Head of caudate nucleus (tissue), 42 donors: ENCODE measurements at places on chromosomes 7 and 10.

DNA sequence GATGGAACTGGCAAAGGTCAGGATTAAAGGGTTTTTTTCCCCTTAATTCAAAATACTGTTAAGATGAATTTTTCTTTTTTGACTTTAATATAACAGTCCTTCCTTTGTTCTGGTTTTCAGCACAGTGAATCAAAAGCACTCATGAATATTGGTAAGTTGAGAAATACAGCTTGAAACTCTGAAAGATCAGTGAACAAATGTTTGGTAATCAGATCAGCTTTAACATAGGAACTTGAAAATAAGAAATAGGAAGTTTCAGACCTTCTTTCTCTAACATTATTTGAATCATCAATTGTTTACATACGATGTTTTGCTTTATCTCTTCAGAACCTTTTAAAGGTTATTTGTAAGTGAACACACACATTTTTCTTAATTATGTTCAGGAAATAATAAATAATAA, 90.5 kb downstream of the SGMS1 start:
- no peak for DNase-seq

DNA sequence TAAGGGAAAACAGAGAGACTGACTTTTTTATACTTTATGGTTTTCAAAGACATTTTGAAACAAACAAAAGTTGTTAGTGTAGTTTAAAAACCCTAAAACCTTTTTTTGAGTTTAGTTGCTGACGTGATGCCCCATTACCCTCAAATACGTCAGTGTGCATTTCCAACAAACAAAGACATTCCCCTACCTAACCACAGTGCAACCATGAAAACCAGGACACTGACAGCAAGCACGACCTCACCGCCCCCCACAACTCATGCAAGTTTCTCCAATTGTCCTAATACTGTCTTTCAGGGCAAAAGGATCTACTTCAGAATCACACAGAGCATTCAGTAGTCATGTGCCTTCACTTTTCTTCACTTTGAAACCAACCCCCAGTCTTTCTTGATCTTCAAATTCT, 75.0 kb downstream of the WNT2 start:
- DNase-seq = no peak

DNA sequence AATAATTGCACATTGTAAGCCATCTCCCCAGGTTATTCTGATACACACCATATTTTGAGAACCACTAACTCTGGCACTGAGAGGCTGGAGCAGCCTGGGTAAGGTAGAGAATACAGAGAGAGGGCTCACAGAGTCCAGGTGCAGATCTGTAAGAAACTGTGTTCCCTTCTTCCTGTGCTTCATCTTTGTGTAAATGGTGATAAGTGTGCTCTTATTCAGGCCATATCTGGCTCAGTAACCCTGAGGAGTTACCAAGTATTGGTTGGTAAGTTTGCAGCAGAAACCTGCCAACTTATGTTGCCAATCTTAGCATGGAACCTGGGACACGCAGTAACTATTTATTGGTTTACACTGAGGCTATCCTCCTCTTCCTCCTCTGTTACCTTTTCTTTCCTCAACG, 16.2 kb upstream of the ICA1 start:
- no peak for DNase-seq

DNA sequence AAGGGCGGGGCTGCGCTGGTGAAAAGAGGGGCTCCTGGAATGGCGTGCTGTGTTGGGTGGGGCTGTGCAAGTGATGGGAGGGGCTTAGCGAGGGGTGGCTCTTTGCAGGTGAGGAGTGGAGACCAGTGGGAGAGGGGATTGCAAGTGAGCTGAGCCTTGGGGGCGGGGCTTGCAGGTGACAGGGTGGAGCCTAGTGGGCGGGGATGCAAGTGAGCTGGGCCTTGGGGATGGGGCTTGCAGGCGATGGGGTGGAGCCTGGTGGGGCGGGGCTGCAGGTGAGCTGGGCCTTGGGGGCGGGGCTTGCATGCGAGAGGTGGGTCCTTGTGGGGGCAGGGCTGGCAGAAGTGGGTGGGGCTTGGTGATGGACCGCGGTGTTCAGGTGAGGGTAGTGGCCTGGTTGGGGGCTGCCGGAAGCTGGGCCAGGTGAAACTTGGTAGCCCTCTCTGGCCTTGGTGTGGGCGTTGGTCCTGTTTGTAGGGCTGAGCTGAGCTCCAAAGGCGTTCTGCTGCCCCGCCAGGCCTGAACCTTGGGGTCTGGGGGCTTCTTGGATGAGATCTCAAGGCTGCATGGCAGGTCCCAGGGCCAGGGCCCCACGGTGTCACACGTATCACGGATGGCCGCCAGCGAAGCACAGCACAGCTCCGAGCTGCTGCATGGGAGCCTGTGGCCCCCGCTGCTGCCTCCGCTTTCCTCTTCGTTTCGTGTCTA, 743 bp upstream of the PITRM1 start:
- DNase-seq = no peak

GRCh38 chr7:155021699-155022145, 18.8 kb upstream of the PAXIP1 start:
- no peak for DNase-seq

- DNase-seq = no peak
These were observed 84.5 kb downstream of the CUX1 start for GRCh38 chr7:101901661-101902491.

- no peak for DNase-seq
These were observed 882 bp upstream of the GAL3ST4 start for GRCh38 chr7:100169147-100169850.

DNA sequence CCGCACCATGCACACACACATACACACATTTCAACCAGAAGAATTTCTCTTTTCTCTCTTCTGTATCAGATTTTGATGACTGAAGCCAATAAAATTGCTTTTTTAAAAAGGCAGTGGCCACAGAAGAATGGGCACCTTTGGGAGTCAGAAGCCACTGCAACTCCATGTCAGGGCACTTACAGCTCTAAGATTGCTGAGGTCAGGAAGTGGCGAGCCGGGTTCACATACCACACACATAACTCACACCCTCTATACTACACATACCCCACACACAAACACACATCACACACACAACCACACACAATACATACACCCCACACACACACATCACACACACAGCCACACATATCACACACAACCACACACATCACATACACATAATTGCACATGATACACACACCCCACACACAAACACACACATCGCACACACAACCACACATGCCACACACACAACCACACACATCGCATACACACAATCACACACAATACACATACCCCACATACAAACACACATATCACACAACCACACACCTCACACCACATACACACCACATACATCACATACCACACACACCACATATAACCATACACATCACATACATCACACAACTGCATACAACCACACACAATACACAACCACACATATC, 31.2 kb downstream of the GPRIN2 start:
- no peak for DNase-seq

DNA sequence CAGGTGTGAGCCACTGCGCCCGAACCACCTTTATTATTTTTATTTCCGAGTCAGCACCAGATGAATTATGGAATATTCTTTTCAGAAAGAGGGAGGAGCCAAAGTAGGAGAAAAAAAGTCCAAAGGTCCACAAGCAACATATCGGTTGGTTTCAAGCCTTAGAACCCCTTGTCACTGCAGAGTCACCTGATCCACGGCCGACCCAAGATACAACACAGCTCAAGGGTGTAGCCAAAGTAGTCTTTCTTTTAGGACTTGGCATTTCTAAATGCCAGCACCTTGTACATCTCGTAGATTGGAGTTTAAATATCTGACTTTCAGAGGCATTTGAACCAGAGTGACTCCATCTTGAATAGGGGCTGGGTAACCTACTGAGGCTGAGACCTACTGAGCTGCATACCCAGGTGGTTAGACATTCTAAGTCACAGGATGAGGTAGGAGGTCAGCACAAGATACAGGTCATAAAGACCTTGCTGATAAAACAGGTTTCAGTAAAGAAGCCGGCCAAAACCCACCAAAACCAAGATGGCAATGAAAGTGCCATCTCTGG, 113.9 kb upstream of the ANLN start:
- no peak for DNase-seq

DNA sequence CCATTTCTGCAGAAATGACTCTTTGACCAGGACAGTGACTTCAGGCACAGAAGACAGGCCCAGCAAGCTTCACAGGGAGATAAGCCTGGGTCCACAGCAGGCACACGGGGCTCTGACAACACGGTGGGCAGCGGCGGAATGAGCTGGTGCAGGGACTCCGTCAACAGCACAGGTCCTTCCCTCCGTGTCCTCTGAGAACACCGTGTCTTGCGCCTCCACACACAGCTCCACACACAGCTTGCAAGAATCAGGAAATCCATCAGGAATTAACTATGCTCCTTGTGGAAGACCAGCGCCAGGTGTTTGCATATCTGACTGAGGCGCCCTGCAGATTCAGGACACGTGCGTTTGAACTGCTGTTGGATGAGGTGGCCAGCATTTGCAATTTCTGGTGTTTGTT, 39.6 kb downstream of the TCERG1L start:
- no peak for DNase-seq

GRCh38 chr10:122710576-122710975, 10.9 kb upstream of the C10orf120 start:
- DNase-seq = no peak

DNA sequence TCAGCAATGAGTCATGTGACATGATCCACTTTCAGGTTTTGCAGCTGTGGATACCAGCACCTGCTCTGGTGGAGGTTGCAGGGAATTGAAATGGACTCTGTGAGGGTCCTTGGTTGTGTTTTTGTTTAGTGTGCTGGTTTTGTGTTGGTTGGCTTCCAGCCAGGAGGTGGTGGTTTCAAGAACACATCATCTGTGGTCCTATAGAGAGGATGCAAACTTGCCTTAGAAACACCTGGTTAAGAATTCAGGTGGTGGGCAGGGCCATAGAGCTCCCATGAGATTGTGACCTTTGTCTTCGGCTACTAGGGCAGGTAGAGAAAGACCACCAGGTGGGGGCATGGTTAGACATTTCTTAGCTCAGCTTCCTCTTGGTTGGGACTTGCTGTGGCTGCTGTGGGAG, 59.2 kb upstream of the CYP2C9 start:
- DNase-seq = no peak

- no peak for DNase-seq
These were observed 47.0 kb downstream of the SPAM1 start for GRCh38 chr7:123972045-123972444.

- DNase-seq = no peak
These were observed 642 bp downstream of the STK32C start for GRCh38 chr10:132306864-132307751.

DNA sequence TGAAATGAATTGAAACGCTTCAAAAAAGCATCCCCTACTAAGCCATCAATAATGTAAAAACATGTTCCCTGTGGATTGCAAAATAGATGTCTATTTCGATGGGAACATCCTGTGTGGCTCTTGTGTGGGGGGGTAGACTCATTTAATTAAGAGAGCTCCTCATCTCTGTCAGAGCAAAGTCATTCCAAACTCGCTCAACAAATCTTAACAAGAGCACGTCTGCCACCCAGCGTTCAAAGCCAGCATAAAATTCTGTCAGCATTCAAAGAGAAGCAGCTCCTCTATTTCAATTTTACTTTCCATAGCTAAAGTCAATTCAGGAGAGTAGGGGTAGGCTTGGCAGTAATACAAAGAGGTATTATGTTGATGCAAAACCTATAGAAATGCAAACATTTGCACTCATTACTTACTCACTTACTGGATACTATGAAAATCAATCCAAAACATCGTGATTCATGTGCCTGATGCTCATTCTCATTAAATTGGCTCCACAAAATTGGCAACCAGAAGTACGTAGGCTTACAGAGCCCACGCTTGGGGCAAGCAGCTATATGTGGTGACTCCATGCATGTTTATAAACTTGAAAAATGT, 114.9 kb downstream of the IPMK start:
- DNase-seq = peak; percentile 61

GRCh38 chr7:31603046-31603445, 84.0 kb upstream of the PPP1R17 start:
- no peak for DNase-seq

- DNase-seq = no peak
These were observed 81.3 kb downstream of the GLI3 start for GRCh38 chr7:42155584-42156290.

GRCh38 chr7:117827862-117828261, 45.4 kb downstream of the CTTNBP2 start:
- no peak for DNase-seq

GRCh38 chr10:45374350-45375052, 485 bp downstream of the ALOX5 start:
- DNase-seq = no peak

DNA sequence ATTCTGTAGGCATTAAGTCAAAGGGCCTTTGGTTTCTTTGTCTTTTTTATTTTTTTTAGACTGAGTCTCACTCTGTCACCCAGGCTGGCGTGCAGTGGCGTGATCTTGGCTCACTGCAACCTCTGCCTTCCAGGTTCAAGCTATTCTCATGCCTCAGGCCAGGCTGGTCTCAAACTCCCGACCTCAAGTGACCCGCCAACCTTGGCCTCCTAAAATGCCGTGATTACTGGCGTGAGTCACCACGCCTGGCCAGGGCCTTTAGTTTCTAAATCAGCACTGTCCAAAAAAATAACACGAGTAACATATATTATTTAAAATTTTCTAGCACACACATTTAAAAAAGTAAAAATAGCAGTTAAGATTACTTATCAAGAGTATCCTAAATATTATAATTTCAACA, 11.1 kb upstream of the ACSL5 start:
- DNase-seq = no peak

DNA sequence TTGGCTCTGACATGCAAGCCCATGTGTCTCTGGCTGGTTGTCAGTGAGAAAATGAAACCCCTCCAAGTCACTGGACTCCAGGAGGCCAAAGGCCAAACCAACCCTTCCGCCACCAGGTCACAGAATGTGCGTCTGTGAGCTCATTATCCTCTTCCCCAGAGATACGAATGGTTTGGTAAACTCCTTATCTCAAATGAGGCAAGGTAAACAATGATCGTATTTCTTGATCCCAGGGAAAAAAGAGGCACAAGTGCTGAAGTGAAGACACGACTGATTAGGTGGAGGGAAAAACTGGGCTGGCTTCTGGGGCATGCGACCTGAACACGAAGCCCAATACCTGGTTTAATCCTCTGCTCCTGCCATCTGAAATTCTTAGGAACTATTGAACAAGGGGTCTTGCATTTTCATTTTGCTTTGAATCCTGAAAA, 70.6 kb upstream of the ARID5B start:
- DNase-seq = no peak

GRCh38 chr10:31204090-31204489, 114.9 kb upstream of the ZEB1 start:
- DNase-seq = no peak

- DNase-seq = no peak
These were observed 45.3 kb downstream of the ZNF777 start for GRCh38 chr7:149415391-149416071.

- DNase-seq = no peak
These were observed 142.1 kb downstream of the SND1 start for GRCh38 chr7:127794136-127794535.

DNA sequence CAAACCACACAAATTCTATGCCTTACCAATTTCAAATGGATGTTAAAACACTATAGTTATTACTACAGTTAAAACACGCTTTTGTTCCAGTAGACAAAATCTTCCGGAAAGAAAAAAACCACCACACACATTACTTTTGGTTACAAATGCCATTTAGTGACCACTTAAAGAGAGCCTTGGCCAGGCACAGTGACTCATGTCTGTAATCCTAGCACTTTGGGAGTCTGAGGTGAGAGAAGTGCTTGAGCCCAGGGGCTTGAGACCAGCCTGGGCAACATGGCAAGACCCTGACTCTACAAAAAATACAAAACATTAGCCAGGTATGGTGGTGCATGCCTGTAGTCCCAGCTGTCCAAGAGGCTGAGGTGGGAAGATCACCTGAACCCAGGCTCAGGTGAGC, 7.2 kb downstream of the TNPO3 start:
- no peak for DNase-seq

- DNase-seq = no peak
These were observed 124.3 kb downstream of the CUX1 start for GRCh38 chr7:101941481-101942383.
